ENCODE measurements at places on chromosomes 2 and 18.

DNA sequence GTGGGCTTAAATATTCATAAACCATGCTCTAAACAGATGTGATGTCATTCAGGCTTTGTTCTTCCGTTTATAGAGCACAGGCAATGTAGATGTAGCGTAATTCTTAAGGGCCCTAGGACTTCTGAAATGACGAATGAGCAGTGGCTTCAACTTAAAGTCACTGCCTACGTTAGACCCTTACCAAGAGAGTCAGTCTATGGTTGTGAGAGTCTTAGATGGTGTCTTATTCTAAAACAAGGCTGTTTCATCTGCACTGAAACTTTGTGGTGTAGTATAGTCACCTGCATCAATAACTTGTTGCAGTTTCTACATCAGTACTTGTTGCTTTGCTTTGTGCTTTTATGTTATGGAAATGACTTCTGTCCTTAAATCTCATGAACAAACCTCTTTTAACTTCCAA is 56.0 kb downstream of the PIK3C3 start:
- no peak for DNase-seq

DNA sequence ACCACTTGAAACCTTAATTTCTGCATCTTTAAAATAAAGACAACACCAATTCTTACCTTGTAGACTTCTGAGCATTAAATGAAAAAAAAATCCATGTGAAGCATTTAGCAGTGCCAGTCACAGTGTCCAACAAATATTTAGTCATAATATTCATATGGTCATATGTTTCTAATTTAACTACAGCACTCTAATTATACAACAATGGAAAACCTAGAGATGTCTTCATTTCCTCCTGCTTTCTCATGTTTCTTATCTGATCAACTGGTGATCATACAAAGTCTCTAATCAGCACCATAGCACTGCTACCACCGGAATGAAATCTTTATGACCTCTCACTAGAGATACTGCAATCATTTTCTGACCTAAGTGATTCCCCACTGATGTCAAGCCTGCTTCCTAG is 10.2 kb upstream of the SCN3A start:
- DNase-seq, result no peak

GRCh38 chr2:157788201-157788600 is 87.9 kb downstream of the ACVR1 start:
- DNase-seq, result no peak

GRCh38 chr2:216690853-216691741 is 4.3 kb downstream of the IGFBP5 start:
- DNase-seq, result no peak

DNA sequence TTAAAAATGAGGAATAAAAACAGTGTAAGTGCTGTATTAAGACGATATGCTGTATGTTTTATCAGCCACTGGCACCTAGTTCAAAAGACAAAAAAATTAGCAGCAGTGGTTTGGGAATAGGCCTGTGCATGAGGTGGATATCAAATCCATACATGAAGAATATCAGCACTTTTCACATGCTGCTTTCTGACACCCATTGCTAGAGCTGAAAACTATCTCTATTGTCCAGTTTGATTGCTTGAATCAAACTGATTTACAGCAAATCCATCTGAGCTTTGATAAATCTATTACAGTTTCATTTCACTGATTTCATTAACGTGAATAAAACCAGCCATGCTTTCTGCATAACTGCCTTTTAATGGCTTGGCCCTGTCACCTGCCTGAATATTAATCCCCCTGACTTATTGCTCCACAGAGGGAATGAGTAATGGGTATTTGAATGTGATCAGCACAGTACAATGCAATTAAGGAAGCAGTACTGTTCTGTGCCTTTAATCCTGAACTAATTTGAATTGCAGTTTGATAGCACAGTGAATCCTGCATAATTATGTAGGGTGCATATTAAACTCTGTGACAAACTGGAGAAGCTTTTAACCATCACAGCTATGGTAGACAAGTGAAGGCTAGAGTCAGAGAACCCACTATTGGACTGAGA is 154.0 kb downstream of the GPD2 start:
- no peak for DNase-seq

GRCh38 chr2:10086950-10087349 is 6.7 kb upstream of the CYS1 start:
- no peak for DNase-seq

DNA sequence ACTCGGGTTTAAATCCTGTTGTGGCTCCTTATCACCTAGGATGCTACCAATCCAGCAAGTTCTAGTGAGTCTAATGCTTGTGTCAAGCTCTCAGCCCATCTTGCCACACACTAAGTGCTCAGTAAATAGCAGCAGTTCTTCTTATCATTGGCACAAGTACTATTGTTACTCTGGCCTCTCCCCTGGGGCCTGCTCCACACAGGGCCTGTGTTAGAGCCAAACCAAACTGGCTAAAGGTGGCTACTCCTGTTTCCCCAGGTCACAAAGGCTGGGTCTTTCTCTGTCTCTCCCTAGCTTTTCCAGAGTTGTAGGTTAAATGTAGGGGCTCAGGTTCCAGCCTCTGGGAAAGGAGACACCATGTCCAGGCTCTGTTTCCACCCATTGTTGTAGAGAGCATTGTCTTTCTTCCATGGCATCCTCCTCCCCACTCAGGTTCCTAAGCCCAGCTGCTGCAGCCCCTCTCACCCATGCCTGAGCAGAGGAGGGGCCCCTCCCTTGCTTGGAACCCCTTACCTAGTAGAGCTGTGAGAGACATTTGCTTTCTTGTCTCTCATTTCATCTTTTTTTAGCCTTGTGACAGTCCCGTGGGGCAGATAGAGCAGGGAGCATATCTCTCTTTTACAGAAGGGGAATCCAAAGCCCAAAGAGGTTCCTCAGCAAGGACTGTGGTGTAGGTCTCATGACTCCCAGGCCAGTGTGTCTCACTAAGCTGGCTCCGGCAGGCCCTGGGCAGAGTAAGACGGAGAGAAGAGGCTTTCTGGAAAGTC is 56.4 kb upstream of the OTOF start:
- DNase-seq, result no peak

DNA sequence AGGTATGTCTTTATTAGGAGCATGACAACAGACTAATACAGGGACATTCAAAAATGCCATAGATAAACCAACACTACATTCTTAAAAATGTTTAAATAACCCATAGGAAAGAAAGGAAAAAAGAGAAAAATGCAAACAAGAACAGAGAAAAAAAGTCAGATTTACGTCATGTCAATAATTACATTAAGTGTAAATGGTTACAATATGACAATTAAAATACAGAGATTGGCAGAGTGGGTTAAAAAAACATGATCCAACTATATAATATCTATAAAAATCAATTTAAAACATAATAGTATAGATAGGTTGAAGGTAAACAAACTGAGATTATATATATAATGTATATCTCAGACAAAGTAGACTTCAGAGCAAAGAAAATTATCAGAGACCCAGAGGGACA is 255.8 kb downstream of the ANAPC1 start:
- DNase-seq, result no peak

- no peak for DNase-seq
These were observed 57.8 kb downstream of the CTDP1 start for GRCh38 chr18:79737426-79737825.

- no peak for DNase-seq
These were observed 271.9 kb downstream of the GPD2 start for GRCh38 chr2:156708051-156708450.

GRCh38 chr18:6621437-6621836 is 108.1 kb upstream of the ARHGAP28 start:
- no peak for DNase-seq

DNA sequence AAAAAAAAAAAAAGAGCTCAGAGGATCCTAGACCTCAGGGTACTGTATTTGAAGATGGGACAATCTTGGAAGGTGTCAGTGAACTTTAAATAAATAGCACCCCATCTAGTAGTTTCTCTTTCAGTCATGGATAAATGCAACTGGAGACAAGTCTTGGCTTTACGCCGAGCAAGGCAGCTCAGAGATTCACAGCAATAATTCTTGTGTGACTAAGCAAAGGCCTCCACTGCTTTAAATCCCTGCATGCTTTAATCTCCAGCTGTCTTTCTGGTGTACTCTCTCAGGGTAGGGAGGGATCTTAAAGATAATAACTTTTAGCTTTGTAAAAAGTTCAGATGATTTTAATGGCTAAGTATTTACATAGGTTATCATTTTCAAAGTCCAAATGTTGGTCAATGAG is 36.3 kb downstream of the NRXN1 start:
- no peak for DNase-seq

- no peak for DNase-seq
These were observed 257.1 kb upstream of the SPOPL start for GRCh38 chr2:138244501-138244925.

DNA sequence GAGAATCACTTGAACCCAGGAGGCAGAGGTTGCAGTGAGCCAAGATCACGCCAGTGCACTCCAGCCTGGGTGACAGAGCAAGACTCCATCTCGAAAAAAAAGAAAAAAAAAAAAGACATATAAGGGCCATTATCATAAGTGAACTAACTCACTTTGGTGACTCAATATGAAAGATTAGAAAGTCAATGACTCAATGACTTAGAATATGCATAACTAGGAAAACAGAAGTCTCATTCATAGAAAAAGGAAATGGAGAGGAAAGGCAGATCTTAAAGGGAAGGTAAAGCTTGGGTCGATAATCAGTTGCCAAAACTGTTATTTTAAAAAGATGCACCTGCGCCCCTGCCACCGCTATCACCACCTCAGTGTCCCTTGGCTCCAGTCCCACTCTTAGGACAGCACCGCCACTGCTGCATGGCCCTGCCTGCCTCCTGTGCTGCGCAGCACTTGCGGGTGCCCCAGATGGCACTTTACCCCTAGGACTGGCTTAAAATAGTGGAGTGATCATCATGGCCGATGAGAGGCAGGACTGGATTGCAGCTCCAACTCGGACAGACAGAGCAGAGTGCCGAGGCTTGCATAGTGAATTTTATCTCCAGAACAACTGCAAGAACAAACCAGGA is 54.7 kb downstream of the INO80D start:
- DNase-seq, result no peak

DNA sequence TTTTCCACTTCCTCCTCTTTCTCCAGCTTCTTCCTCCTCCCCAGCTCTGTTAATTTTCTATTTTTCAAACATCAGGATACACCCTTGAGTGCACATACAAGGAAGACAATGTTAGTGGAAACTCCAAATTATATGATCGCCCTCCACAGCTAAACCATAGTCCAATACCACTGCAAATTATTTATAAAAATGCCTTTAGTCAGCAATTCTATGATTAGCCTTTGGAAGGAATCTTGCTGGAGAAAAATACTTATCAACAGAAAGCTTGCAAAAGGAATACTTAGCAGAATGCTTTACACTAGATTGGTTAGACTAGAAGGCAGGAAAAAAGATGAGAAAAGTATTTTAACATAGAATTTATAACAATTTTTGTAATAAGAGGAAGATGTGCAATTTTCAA is 178.9 kb downstream of the FAM124B start:
- no peak for DNase-seq

DNA sequence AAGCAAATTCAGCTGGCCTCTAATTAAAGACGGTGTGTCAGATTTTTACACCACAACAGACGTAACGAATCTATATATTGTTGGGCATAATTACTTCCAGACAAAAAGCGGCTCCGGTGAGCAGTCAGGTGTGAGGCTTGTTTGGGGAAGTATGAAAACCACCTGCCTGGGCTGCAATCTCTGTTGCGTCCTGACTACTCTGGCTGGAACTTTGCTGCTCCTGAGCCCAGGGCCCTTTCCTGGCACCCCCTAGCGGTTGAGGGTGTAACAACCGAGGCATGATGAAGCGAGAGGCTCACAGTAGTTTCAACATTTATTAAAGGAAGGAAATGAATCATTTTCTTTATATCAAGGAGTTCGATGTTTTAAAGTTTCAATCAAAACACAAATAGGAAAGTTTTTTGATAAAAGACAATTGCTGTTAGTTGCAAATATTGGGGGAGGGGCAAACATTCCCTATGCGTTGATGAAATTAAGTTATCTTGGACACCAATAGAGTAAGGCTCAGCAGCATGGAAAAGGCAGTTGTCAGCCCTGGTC is 10.6 kb upstream of the ITGB6 start:
- DNase-seq, result peak; percentile 39

GRCh38 chr18:75124991-75125381 is 84.0 kb downstream of the PTGR3 start:
- DNase-seq, result no peak

DNA sequence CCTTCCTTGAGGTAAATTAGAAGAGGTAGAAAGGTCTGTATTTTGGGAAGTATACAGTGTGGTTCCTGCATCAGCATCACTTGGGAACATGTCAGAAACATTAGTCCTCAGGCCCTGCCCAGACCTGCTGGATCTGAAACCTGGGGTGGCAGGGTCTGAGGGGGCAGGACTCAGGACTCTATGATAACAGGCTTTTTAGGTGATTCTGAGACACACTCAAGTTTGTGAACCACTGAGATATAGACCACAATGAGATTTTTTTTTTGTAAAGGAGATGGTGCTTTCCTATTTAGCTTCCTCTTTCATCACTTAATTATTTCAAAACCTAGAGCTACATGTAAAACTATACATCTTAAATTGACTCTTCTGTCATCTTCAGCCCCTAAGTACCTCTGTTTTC is 262.7 kb upstream of the SPOPL start:
- DNase-seq, result no peak

- DNase-seq, result no peak
These were observed 39.2 kb downstream of the MREG start for GRCh38 chr2:215973954-215974699.

DNA sequence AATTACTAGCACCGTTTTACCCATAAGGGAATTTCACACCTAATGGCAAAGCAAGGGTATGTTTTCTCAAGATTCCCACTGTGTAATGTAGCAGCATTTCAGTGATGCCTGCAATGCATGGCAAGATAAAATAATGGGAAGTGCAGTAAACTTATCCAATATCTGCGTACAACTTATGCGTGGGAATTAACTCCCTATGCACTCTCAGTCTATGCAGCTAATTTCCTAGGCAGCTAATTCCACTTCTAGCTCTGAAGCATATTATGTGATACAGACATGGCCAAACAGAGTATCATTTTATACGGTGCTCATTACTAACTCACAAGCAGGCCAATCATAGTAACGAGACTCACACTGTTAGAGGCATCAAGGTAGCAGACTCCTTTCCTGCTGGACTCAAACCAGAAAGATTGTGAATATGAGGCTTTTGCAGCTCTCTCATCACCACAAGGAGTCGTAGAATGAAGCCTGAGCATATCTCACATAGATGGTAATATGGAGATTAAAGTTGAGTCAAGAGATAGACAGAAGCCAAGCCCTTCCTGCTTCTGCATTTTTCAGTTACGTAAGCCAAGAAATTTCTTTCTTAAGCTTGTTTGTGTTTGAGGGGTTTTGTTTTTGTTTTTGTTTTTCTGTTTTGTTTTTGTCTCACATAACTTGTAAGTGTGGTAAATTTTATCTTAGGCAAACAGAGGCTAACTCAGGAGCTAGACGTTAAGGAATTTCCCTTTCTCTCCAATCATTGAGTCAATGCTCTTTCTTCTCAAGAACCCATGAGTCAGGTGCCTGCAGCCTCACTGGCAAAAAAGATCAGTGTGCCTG is 34.8 kb upstream of the ITGAV start:
- DNase-seq, result no peak

DNA sequence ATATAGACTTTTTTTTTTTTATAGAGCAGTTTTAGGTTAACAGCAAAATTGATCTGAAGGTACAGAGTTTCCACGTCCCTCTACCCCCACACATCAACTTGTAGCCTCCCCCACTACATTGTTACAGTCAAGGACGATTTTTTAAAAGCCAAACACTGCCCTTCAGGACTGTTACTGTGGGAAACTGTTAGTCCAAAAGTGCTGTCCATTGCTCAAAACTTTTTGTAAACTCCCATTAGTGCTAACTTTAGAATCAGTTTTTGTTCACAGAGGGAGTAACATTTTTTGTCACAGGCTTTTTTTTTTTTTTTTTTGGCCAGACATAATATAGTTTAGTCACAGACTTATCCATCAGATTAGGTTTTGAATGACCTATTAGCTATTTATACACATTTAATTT is 24.1 kb downstream of the ELP2 start:
- no peak for DNase-seq
